NCI-H2081 treated with DMSO at 0.1 percent for 48 hours (cell line): ENCODE measurements at places on chromosomes 11 and 22.

GRCh38 chr11:59172345-59173079, 580 bp downstream of the DTX4 start:
- DNase-seq, result no peak

GRCh38 chr11:15878756-15879155, 477.6 kb downstream of the SOX6 start:
- no peak for DNase-seq

DNA sequence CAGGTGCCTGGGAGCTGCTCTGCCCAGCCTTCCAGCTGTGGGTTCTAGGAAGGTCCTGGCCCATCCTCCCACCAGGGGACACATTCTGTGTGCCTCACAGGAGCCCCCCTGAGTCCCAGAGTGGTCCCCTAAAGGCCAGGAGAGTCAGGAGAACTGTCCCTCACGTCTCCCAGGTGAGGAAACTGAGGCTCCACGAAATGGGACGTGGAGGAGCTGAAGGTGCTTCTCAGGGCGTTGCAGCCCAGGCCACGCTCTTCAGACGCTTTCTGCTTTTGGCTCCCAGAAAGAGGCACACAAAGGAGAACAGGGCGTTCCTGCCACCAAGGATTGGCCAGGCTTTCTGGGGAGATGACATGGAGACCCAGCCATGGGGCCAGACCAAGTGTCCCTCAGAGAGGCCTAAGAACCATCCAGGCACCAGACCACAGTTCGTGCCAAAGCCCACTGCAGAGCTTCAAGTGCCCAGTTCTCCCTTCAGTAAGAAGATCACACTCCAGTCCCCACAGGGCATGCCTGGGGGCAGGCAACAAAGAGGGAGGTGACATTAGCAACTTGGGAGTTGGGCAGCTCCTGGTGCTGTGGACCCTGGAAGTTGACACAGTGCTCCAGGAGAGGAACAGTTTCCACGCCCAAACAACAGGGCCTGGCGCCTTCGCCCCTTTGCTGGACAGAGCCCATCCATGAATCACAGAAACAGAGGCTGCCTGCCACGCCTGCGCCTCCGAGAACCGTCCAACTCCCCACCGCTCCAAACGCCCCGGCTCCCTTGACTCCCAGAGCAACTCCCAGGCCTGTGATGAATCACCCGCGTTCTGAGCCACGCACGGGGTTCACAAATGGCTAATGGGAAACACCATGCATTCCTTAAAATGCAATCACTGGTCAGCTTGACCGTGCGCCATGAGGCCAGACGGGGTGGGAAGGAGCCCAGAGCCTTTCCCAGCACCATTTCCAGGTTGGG, 589.2 kb downstream of the BRD1 start:
- DNase-seq, result no peak

GRCh38 chr11:2564588-2565425, 120.0 kb downstream of the KCNQ1 start:
- no peak for DNase-seq

DNA sequence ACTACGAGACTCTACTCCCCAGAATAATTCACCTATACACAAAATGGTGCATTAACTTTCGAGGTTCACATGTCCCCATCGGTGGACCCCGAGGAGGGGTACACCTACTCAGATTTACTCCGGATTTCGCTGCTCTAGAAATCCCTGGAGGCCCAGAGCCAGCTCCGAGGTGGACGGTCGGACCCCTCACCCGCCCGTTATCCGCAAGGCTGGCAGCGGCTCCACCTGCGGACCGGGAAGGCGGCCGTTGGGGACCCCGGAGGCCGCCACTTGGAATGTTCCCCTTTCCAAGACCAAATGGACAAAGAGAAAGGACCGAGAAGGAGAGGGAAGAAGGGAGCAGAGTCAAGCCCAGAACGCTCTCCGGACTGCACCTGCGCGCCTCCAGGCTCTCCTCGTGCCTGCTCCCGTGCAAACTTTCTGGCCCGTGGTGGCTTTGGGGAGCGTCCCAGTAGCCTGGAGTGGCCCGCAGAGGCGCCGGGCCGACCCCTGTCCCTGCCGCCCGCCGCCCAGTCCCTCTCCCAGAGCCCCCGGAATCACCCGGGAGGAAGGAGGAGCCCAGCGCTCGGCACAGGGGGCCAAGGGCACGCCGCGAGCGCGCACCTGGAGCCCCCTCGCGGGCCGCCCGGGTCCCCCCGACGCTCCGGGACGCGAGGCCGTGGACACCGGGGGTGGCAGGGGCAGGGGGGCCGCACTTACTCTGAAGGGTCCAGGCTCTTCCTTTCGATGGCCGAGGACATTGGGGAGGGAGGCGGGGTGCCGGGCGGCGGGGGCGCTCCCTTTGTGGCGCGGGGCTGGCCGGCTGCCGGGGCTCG, 23.0 kb downstream of the LMO2 start:
- no peak for DNase-seq

- DNase-seq, result no peak
Observed at GRCh38 chr11:70333261-70333660, 62.8 kb downstream of the PPFIA1 start.

DNA sequence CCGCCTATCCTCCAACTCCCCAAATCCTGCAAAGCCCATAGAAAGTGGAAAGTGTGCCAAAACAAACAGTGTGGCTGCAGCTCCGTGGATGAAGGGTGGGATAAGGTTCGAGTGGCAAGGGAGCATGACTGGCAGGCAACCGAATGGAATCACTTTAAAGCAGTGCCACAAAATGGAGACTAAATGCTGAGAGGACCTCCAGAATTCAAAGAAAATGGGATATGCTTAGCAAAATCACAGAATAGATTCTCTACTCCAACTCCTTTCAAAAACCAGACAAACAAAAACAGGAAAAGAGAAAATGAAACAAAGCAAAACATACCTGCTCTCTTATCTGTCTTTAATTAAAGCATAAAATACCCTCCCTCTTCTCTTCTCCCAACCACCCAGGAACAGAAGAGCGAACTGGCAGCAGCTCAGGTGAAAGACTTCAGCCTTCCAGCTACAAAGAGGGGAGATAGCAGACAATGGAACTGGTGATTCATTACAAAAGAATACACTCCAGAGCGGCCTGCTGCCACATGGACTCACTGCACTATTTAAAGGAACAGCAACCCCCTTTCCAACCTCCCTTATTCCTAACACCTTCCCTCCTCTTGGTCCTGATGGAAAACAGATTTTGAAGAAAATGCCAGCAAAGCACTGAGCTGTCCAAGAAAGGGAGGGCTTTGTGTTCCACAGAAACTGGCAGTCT, 118.5 kb downstream of the APOL5 start:
- no peak for DNase-seq

DNA sequence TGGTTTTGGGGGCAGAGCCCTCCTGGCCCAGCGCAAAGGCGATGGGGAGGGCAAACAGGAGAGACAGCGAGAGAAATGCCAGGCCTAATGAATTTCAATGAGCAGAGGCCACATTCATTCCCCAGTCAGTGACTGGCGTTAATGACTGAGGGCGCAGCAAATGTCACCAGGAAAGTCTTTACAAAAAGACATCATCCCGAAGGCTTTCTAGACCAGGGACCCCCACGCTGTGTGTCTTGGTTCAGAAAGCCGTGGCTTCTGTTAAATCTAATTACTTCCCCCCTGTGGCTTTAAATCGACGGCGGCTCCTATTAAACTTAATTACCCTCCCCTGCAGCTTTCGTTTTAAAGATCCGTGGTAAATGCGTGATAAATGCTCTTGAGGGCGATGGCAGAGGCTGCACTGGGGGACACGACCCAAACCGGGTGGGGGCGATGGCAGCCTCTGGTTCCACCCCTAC, 1.6 kb upstream of the FGF19 start:
- no peak for DNase-seq
